SK-MEL-5 (cell line): ENCODE measurements at places on chromosomes 5 and 9. TPM values are rescaled to one million over a fixed set of nuclear protein-coding genes. Genes with fewer than 3 reads are reported as not detected.

Gene MED10
- total RNA-seq: 19.7 and 26.6 TPM in 2 replicates

Gene BARX1
- 0.71 and 1.7 TPM in 2 replicates for total RNA-seq

Gene SMIM33
- total RNA-seq: not detected in 2 replicates

DNA sequence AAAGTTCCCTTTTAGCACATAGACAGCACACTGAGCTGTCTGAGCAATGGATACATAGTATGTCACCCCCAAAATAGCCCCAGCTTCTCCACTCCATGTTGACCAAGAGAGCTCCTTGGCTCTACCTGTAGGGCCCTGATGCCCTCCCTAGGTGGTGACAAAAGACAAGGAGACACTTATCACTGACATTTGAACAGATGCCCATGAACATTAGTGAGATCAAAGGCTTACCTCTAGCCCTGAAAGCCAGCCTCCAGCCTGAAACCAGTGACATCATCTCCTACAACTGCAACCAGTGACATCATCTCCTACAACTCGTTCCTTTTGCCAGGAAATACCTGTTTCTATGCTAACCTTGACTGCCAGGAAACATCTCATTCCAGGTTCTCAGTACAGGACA, 122.7 kb downstream of the FSTL4 start:
- no peak for DNase-seq

GRCh38 chr5:1470762-1471211, 25.5 kb upstream of the SLC6A3 start:
- no peak for DNase-seq

GRCh38 chr5:139749242-139749641, 46.4 kb upstream of the PSD2 start:
- no peak for DNase-seq

DNA sequence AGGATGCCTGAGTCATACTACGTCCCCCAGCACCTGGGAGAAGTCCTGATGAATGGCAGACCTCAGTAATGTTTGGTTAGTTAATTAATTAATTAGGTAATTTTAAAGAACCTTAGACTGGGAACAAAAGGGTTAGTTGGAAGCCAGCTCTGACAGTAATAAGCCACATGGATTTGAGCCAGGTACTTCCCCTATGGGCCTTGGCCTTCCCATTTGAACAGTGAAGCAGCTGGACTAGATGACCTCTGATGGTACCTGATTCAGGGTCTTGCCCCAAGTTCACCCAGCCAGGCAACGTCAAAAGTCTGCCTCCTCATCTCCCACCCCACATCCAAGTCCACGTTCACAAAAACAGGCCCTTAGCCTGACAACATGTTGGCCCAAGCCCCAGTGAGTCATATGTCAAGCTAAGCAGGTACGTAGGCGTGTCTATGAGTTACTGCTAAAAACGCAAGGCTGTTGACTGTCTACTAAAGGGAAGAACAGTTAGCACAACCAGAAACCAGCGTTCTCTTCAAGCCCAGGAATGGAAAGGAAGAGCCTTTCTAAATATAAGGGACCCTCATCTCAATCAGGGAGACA, 303.2 kb downstream of the ACTL7B start:
- DNase-seq: no peak

DNA sequence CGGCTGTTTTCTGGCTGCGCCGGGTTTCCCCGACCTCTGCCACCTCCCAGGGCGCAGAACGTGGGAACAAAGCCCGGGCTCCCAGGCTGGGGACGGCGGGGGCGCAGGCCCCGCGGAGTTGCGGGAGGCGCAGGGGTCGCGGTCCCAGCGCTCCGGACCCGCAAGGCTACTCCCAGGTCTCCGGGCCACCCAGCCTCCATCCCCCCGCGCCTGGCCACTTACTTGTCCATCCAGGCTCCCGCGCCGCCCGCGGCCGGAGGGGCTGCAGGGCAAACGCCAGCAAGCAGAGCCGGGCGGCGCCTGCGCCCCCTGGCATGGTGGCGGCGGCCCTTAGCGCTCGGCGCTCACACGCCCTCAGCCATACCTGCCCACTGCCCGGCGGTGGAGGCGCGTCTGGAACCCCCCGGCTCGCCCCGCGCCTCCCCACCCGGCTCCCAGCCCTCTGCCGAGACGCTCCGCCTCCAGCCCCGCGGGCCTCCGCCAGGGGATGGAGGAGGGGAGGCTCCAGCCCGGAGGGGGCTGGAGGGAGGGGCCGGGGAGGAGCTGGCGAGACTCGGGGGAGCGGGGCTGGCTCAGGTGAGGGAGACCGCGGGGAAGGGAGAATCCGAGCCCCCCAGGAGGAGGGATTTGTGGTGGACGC, at the start of gene ADAM19:
ADAM19 (minus strand) TSS at position 395 of the 640 bp plus-strand sequence; CDS start at position 316, 79 bp downstream.
- peak; percentile 9 for DNase-seq

DNA sequence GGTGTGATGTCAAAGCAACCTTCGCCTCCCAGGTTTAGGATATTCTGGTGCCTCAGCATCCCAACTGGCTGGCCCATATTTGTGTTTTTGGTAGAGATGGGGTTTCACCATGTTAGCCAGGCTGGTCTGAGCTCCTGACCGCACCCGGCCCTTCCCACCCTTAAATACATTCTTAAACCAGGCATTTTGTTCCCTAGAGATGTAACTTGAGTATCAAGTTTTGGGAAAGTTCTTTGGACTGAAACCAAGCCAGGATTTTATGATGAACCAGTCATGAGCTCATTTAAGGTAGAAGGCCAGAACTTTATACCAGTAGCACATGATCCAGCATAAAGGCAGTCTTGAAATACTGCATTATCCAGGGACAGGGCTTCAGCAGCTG, 3.5 kb downstream of the RPL7A start:
- DNase-seq: no peak

DNA sequence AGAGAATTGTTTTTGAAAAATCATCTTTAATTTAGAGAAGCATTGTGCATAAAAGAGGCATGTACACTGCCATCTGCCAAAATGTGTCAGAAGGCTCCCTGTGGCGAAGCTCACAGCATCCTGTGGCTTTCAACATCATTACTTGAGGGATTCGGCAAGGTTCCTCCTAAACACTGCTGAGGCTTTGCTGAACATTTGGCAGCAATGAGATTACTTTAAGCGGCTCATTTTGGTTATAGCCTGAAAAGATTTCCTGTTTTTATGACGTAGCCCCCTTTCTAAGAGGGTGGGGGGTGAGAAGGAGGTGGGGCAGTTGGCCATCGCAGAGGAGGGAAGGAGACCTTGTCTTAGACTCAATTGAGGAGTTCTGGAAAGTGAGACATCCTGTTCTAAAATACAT, 469.4 kb downstream of the RASEF start:
- no peak for DNase-seq

- no peak for DNase-seq
These were observed 803.6 kb downstream of the NR2F1-AS1 start for GRCh38 chr5:92777421-92777820.
